ENCODE measurements at places on chromosomes 1 and 21.

DNA sequence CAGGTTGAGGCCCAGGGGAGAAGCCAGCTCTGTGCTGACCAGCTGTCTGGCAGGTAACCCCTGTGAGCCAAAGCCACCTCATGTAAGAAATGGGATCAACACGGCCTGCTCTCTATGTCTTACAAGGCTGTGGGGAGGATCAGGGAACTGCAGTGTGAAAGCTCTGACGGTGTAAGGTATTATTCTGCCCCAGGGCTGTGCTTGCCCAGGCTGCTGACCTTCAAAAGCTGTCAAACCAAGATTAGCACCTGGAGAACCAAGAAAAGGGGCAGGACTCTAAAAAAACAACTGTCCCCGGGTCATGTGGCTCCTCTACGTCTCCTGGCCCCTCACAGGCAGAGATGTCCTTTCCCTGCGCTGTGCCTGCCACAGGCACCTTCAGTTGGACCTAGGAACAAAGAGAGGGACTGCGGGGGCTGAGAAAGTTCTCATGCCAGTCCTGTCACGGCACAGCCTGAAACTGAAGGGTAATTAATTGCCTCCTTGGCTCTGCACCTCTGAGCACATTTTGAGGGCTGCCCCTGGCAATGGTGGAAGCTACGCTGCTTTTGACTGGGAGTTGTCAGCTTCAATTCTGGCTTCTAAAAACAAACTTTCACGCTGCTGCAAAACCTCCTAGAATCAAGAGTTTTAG lies 77.6 kb downstream of the PGBD5 start:
- no peak for DNase-seq

- DNase-seq: no peak
Measured at GRCh38 chr21:46145840-46146691, 9.3 kb downstream of the FTCD start.

GRCh38 chr1:50873458-50874187 lies 86.4 kb downstream of the FAF1 start:
- peak; percentile 71 for DNase-seq

GRCh38 chr1:75693551-75693950 lies 31.0 kb upstream of the ACADM start:
- no peak for DNase-seq

DNA sequence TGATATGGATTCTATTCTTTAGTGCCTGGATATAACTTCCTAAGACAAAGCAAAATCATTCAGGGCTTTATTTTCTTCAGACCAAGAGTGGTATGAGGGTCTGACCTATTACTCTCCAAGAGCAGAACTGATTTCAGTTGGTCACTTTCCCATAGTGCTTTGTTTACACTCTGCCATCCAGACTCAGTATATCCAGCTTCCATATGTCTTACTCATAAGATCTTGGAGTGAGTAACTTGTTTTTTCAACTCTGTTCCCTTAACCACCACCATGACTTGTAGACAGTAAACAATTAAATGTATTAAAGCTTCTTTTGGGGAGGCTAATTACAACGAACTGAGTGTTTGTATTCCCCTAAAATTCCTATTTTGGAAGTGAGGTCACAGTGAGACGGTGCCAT lies 83.4 kb downstream of the USP24 start:
- DNase-seq: no peak

DNA sequence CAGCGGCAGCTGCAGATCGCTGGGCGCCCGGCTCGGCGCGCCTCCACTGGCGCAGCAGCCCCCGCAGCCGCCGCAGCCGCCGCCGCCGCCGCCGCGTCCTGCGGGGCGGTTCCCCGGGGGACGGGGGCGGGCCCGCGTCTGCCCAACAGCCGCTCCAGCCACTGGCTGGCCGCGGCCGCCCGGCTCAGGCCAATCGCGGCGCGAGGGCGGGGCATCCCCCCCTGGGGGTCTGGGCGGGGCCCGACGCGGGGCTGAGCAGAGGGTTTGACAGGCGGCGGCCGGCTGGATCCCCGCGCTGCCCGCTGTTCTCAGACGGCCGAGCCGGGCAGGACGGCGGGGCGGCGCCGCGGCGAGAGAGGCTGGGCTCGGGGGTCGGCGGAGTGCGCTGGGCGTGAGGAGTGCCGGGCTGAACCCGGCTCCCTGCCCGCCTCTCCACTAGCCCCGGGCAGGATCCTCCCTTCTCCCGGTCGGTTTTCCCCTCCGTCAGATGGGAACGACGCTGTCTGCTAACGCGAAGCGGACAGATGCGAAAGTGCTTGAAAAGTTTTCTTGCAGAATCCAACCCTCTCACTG lies at the start of gene GLIS1:
Gene GLIS1, minus strand, starts transcription at position 56 of the 573 bp plus-strand sequence. CDS start 1,100 bp downstream, outside the sequence.
- peak; percentile 68 for DNase-seq

DNA sequence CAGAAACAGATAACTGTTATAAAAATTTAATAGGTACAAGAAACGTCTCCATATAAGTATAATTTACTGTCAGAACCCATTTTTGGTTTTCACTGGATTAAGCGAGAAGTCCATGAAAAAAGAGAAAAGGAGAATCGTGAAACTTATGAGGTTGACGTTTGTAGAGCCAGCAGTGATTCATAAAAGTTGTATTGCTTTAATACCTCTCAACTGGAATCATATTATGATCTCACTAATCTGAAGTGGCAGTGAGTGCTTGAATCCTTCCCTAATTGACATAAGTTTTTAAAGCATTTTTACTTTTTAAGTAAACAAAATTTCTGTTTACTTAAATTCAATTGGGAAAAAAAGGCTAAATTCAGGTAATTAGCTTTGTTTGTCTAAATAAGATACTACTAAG lies 315.3 kb downstream of the TPR start:
- no peak for DNase-seq

- no peak for DNase-seq
Measured at GRCh38 chr1:117673405-117673804, 67.6 kb downstream of the TENT5C start.

DNA sequence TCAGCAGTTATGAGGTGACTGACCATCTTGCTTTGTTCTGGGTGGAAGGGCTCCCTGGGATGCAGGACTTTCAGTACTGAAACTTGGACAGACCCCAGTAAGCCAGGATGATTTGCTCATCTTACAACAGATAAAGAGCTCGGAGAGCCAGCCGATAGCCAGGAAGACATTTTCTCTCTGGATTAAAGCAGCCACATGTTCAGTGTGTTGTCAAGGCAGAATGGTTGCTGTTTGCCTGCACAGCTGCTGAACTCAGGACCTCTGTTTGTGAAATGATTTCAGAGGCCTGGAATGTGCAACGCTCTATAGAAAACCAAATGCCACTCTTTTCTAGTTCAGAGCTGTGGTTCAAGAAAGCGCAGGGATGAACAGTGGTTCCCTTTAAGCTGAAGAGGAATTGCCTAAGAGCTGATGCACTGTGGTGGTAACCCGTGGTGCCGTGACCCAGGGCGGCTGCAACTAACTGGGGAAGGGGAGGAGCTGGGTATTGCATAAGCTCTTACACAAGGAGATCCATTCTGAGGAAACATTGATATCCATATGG lies 40.7 kb downstream of the CASQ2 start:
- peak; percentile 58 for DNase-seq

DNA sequence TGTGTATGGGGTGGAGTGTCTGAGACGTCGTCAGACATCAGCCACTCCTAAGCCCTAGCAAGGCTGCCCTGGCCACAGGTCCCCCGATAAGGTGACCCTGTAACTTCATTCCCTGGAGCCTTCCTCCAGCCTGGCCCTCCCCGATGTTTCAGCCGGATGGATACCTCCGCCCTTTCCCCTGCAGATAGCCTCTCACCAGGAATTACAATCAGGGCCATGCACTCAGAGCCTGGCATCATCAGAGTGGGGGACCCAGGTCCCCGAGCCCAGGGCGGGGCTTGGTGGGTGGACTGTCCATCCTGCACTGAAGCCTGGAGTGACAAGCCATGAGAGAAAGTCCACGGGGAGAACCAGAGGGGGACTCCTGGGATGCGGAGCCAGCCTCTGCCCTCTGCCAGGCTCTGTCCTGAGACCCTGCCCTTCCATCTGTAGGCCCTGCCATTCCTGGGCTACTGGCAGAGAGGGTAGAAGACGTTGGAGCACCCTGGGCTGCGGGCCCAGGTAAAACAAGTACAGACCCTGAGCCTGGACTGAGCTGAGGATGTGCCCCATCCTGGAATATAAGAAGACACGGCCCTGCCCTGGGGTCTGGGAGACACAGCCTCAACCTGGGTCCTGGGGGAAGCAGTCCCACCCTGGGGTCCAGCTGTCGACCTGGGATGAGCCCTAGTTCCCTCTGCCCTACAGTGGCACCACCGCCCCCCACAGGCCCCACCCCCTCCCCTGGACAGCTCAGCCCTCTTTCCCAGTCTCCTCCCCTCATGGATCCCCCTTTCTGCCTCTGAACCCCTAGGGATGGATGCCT lies 16.8 kb upstream of the ARF1 start:
- no peak for DNase-seq

GRCh38 chr1:178946416-178946815 lies 75.5 kb upstream of the ANGPTL1 start:
- no peak for DNase-seq

- no peak for DNase-seq
Measured at GRCh38 chr1:66380452-66381212, 153.3 kb upstream of the SGIP1 start.

DNA sequence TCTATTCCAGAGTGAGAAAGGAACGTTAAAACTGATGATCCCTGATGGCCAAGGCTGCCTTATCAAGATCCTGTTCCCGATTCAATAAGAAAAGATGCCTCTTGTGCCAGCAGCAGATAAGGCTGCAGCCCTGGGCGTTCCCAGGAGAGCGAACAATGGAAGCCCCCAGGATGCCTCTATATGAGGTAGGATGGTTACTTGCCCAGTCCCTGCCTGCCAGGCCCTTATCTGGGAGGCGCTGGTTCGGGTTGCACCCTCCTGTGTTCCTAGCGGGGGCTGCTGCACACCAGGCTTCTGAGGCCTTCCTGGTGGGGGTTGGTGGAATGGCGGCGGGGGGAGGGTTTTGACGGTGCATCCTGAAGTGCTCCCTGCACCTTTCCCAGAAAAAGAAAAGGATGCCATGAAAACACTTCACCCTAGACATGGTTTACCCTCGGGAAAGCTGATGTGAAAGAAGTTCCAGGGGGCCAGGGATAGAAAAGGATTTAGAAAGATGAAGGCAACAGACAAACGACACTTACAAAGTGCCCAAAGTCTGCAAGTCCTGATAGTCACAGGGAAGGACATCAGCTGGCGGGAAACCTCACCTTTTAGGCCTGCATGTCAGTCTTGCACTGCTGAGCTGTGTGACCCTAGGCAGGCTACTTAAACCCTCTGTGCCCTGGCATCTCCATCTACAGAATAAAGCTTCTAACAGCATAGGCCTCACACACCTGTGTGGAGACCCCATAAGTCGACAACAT lies 100.3 kb downstream of the KCNJ15 start:
- DNase-seq: no peak

DNA sequence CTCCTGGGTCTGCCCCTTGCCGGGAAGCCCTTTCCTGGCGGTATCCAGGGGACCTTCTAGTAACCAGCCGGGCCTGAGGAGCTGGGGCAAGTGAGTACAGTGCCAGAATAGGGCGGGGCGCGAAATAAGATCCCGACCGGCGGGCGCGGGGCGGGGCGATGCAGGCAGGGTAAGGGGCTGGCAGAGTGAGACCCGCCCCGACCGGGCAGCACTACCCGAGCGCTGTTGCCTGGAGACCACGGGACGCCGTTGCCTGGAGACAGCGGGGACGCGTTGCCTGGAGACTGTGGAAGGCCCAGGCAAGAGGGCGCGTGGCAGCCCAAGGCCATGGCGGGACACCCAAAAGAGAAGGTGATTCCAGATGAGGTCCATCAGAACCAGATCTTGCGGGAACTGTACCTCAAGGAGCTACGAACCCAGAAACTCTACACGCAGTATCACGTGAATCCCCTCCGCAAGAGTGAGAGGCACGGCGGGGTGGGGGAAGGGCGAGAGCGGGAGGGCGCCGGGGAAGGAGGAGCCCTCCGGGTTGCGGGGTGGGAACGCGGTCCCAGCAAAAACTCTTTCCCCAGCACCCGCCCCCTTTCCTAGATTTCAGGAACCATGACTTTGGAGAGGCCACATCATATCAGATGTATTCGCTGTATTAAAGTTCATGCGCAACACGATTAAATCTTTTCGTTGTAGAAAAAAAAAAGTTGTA lies 24.3 kb downstream of the EBNA1BP2 start:
- DNase-seq: peak; percentile 47

DNA sequence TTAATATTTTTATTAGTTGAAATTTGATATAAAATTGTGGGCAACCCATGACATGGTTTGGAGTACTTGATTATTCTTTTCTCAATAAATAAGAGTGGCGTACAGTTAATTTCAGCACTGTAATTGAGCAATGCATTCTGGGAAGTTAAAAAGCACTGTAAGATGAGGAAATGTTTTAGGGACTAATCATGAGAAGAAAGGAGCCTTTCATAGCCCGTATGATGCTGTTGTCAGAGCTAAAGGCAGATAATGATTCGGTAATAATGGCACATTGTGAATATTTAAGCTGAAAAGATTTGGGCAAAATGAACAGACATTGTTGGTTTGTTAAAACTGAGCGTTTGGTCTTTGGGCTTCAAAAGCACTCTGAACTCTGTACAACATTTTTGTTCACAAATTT lies 139.3 kb downstream of the NFIA start:
- DNase-seq: no peak

DNA sequence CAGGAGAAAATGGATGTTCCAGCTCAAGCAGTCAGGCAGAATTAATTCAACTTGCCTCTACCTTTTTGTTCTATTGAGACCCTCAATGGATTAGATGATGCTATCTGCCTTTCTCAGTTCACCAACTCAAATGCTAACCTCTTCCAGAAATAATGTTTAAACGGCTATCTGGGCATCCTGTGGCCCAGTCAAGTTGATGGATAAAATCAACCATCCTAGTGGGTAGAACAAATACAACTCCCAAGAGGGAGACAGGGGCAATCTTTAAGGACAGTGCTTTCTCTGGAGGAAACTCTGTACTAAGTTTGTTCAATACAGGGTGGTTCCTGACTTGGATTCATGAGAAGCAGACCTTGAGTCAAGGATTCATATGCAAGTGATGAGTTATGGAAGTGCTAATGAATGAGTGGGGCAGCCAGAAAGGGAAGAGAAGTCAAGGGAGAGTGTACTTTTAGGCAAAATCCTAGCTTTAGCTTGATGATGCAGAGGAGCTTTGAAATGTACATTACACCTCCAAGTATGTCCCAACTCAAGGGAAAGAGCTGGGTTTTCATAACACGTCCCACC lies 49.4 kb upstream of the COG2 start:
- DNase-seq: no peak

DNA sequence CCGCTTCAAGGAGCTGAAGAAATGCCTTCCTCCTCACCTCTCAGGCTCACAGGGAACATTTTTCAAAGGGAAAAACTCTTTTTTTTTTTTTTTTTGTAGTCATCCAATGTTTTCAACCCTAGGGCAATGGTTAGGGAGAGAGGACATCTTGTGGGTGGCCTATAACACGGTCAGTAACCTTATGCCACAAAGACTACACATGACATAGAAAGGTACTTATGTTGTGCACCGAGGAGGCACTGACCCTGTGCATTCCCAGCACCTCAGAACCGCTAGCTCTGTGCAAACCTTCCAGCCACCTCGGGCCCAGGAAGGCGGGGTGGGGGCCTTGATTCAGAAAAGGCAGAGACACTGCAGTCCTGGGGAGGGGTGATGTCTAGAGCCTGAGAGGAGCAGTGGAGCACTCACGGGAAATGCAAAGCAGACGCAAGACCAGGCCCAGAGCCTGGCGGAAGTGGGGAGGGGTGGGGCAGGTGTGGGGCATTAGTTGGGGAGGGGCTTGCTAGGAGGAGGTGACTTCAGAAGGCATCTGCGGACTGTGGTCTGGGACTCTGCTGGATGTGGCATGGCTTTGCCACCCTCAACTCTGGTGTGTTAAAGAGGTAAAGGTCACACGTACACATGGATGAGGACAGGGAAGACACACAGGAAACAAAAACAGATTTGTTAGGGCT lies 68.6 kb downstream of the MDM4 start:
- DNase-seq: no peak

Data from mucosa of gallbladder (tissue), 1 donor.